Cerebellar nuclear complex (tissue), 1 donor: ENCODE measurements at places on chromosomes 13 and 19.

- no peak for DNase-seq
These were observed 684.1 kb downstream of the DIAPH3 start for GRCh38 chr13:59479629-59480028.

- DNase-seq = no peak
These were observed 99.5 kb downstream of the ZNF675 start for GRCh38 chr19:23587546-23587945.

DNA sequence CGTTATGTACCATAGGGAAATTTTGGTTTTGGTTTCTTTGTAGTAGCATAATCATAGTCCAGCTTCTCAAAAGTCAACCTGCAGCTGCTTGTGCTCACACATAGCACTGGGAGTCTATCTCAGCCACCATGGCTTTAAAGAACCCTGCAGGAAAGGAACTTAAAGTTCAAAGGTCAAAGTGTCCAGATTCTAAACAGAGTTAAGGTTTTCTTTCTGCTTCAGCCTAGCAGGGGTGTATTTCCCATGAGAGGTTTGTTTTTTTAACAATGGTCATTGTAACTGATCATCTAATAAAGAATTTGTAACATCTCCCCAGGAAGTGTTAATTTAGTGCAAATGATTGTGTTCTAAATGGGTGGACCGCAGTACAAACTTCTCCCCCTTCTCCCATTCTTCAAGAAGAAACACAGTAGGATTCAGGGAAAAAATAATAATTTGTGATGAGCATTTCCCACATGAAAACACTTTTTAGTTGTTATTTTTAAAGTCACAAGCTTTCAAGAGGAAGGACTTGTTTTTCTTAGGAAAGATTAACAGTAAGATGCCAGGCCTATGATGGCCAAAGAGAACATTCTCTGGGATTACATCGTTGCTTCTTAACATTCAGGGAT lies 168.0 kb downstream of the EFNB2 start:
- DNase-seq = no peak

DNA sequence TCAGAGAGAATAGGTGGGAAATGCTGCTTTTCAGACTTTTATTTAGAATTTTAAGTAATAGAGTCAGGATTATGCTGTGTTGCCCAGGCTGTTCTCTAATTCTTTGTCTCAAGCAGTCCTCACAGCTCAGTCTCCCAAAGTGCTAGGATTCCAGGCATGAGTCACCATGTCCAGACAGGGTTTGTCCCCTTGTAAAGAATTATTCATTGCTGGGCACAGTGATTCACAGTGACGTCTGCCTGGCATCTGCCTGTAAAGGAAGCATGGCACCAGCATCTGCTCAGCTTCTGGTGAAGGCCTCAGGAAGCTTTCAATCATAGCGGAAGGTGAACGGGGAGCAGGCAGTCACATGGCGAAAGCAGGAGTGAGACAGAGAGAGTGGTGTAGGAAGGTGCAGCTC lies 17.7 kb downstream of the ZNF763 start:
- DNase-seq = no peak

DNA sequence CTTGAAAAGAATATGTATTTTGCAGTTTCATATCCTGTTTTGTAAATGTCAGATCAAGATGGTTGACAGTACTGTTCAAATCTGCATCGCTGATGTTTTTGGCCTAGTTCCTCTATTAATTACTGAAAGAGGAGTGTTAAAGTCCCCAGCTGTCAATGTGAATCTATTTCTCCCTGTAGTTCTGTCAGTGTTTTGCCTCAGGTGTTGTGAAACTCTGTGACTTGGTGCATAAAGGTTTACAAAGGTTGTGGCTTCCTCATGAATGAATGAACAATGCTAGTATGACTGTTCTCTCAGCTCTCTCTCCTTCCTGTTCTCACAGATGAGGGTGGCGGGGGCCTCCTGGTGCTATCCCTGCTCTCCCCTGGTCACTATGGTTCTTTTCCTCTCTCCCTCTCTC lies 142.4 kb downstream of the MYCBP2 start:
- DNase-seq = no peak

DNA sequence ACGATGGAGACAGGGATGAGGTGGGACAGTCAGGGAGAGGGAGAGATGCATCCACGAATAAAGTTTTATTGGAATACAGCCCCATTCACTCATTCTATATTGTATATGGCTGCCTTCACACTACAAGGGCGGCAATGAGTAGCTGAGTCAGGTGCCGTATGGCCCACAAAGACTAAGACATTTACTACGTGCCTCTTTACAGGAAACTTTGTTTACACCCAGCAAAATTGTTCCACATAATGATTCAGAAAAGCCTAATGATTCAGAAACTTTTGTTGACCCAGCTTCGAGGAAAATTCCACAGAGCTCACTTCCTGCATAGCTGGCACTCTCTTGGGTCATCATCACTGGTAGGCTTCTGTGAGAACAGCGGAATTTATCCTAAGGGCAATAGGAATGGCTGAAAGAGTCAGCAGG lies 87.3 kb upstream of the PEG3 start:
- no peak for DNase-seq

DNA sequence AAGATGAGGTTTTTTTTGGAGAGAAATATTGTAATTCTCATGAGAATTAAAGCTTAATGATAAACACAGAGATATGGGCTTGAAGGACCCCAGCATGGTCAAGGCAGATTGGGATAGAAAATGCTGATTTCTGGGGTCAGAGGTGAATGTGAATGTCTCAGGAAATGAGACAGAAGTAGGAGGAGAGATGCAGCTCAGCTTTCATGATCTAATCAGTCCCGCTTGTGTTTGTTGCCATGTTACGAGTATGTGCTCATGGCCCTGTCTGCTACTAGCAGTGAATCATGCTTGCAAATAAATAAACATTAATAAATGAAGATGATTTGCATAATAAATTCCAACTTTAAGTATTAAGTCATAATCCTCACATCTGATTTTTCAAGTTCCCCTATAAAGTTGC lies 23.0 kb upstream of the NDFIP2 start:
- no peak for DNase-seq

GRCh38 chr19:41796362-41796761 lies at the start of gene CEACAM3:
CEACAM3 (plus strand) TSS chr19:41796587; CDS start chr19:41796678, 91 bp downstream.
- DNase-seq = no peak

GRCh38 chr13:65595916-65596315 lies 1634.2 kb downstream of the PCDH9 start:
- no peak for DNase-seq

DNA sequence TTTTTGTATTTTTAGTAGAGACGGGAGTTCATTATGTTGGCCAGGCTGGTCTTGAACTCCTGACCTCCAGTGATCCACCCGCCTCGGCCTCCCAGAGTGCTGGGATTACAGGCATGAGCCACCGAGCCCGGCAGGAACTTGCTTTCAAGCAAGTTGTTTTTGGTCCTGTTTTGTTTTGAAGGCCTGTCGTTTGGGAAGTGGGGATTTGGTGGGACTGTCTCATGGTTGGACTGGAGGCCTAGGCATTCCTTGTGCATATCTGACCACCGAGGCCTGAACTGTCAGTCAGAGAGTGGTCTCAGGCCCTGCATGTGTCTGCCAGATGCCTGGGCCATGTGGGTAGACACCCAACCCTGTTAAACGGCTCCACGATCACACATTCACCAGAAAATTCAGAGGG lies 26.3 kb downstream of the UBXN6 start:
- DNase-seq = no peak

GRCh38 chr19:18282021-18282787 lies 782 bp upstream of the JUND start:
- DNase-seq = no peak

- no peak for DNase-seq
These were observed 4.6 kb upstream of the NAA16 start for GRCh38 chr13:41306271-41307145.
